ENCODE measurements at places on chromosomes 16 and 17.

DNA sequence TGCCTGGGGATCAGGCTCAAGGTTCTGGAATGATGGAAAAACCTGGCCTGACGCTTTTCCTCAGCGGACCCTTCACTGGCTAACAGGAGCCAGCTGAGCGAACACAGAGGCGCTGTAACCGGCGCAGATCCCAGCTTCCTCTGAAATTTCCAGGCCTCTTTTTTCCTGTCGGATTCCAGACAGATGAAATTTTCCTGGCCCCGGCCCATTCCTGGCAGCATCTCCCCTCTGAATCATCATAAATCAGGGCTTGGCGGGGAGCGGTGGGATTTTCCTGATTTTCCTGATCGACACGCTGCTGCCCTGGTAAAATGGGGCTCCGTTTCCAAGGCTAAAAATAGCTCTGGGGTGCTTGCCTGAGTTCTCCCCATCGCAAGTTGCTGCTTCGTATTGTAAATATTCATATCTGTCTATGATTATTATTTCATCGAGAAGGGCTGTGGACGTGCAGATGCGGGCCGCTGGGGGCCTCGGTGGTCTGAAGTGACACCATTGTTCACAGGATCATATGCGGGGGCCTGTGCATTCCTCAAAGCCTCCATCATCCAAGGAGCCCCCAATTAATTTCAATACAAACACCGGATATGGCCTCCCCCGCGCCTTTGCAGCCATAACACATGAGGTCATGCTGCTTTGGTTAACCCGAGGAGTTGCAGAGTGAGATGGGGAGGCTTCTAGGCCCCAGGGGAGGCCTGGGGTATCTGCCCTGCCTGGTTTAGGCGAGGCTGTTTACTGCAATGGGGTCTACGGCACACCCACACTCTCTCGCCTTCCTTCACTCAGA is 45.8 kb upstream of the ETV4 start:
- DNase-seq = no peak

- no peak for DNase-seq
These were observed 131.3 kb downstream of the NLK start for GRCh38 chr17:28173801-28174200.

DNA sequence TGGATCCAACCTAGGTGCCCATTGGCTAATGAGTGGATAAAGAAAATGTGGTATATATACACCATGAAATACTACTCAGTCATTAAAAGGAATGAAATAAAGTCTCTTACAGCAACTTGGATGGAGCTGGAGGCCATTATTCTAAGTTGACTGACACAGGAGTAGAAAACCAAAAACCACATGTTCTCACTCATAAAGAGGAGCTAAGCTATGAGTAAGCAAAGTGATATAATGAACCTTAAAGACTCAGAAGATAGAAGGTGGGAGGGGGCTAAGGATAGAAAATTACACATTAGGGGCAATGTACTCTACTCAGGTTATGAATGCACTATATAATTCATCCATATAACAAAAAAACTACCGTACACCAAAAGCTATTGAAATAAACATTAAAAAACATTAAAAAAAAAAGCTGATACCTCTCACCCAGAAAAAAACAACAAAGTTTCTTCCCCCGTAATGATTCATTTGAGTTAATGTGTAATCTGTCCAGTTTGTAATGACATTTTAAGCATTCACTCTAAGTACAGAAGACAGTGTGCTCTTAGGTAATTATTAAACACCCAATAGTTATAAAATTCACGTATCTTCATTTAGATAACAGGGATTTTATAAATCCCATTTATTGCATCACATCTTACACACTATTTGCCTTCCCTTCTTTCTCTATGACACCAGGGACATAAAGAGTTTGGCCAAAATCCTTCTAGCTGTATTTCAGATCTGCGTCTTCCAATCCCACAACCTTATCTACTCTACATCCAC is 941.5 kb downstream of the CDH11 start:
- no peak for DNase-seq

DNA sequence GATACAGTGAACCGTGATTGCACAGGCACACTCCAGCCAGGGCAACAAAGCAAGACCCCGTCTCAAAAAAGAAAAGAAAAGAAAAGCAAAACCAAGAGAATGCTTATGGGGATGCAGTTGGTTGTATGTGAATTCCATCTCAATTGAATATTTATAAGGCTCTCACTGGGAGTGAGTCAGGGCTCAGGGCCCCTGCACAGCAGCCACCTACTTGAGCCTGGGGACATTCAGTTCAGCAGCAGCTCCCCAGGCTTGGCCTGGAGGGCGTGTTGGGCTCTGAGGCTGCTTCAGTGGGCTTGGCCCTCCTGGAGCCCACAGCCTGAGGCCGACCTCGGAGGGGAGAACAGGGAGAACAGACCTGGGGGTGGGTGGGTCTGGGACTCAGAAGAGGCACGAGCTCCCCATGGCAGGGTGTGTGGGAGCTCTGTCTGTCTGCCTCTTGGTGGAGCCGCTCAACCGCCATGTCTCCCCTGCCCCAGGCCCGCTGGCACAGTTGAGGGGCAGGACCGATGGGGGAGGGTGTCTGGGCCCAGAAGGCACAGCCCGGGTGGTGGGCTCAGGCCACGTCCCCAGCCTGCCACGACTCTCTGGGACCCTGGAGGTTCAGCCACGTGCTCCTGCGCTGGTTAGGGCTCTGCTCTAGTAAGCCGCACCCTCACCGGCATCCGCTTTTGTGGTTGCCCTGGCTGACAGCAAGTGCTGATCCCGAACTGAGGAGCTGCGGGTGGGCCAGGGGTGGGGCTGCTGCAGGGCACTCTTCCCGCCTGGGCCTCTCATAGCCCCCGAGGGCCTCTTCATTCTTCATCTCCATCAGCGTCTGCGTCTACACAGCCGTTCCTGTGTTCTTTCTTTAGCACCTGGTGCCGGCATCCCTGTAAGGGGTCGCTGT is 24.8 kb downstream of the ZFPM1 start:
- no peak for DNase-seq

DNA sequence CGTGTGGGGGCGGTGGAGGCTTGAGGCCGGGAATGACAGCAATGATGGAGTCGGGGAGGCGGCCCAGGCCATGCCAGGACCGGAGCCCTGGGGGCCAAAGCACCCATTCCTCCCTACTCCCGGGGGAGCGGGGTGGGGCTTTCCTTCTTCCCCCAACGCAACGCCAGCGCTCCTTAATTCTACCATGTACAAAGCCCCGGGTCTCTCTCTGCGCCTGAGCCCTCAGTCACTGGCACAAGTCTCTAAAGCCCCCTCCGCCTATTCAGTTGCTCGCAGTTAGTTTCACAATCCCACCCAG is 245 bp upstream of the RNF227 start:
- DNase-seq = no peak

DNA sequence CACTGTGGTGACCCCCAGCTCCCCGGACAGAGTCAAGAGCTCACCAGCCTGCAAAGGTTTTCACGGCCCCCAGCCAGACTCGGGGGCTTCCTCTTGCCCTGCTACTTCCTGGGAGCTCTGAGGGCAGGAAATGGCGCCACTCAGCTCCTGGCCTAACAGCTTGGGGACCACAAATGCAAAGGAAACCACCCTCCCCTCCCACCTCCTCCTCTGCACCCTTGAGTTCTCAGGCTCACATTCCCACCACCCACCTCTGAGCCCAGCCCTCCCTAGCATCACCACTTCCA is 375 bp upstream of the SPN start:
- no peak for DNase-seq

DNA sequence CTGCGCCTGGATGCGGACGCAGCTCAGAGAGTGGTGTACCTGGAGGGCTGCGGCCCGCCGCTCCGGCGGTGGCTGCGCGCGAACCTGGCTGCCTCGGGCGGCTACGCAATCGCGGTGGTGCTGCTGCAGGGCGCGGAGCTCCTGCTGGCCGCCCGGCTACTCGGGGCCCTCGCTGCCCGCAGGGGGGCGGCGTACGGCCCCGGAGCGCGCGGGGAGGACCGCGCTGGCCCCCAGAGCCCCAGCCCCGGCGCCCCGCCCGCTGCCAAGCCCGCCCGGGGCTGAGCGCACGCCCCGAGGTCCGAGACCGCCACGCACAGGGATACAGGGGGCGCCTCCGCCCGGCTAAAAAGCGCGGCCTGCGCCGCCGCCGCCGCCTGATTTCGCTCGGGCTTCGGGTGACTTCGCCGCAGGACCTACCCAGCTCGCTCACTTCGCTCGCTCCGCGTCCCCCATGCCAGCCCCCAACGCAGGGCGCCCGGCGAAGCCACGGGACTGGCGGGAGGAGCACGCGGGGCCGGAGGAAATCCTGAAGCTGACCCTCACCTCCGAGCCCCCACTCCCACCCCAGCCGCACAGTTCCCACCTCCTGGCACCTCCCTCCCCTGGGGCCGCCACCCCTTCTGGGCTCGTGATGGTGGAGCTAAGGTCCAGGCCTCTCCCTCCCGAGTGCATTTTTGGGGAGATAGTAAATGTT is 8.2 kb downstream of the PDE6G start:
- DNase-seq = no peak

DNA sequence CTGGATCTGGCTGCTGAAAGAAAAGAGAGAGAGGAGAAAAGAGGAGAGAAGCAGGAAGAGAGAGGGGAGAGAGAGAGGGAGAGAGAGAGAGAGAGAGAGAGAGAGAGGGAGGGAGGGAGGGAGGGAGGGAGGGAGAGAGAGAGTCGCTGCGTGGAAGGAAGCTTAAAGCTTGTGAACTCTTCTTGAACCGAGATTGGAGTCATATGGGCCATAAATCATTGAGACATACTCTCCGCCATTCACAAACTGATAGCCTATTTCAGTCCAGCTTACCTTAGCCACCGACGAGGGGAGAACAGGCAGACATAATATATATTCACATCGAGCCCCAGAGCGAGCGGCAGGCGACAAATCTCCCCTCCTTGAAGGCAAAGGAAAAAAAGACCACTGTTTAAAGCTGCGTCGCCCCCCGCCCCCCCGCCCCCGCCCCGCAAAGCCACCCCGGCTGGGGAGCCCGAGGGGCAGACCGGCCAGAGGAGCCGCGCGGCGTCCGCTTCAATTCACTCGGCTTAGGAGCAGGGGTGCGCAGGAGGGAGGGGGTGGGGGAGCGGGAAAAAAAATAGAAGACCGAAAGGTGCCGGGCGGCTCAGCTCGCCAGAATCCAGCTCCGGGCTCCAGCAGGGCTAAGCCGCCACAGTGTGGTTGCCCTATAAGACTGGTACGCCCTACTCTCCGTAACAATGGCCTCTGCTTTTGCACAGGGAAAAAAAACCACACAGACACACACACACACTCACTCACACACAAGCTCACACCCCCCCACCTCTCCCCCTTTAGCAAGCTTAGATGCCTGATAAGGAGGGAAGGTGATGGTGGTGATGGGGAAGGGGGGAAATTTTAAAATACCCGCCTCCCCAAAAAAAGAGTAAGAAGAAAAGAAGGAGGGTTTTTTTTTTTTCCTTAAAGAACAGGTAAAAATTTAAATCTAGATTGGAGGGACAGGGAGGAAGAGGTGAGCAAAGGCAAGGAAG is 10.6 kb upstream of the HOXB2 start:
- no peak for DNase-seq

- no peak for DNase-seq
These were observed 82.6 kb downstream of the NOG start for GRCh38 chr17:56675876-56676660.

DNA sequence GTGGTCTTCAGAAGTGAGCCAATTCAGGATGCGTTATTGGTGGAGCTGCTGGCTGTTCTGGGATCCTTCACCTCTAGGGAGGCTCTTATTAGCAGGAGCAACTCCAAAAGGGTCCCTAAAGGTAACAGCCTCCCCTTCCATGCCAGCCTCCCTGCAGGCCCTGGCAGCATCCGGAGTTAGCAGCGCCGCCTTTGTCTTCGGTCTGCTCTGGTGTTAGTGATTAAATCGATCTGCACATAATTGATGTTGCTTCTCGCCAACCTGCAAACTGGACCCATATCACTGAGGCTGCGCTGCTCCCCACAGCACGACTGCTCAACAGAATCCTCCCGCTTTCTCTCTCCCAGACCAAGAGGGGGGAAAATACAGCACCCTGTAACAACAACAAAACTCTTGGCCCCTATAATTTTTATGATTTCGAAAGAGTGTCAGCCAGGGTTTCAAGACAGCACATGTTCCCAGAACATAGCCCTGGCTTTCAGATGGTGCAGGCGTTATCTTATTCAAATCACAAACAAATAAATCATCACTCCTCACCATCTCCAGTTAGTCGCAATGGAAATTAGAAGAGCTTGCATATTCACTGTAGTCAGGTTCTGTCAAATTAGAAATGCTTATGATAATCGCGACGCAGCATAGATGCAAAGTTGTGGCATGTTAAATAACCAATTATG is 76.0 kb downstream of the IRX3 start:
- DNase-seq = no peak

GRCh38 chr17:10458701-10459100 is 10.7 kb downstream of the MYH4 start:
- DNase-seq = no peak

DNA sequence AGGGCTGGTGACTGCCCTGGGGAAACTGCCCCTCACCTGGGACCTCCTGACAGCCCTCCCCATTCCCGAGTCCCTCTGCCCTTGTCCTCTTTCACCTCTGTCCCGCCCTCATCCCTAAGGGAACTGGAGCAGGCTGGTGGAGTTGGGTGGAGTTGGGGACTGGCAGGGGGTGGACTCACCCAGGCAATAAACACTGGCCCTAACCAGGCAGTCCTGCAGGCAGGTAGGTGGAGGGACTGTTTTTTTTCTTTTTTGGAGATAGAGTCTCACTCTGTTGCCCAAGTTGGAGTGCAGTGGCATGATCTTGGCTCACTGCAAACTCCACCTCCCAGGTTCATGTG is 11.7 kb downstream of the GCGR start:
- no peak for DNase-seq

DNA sequence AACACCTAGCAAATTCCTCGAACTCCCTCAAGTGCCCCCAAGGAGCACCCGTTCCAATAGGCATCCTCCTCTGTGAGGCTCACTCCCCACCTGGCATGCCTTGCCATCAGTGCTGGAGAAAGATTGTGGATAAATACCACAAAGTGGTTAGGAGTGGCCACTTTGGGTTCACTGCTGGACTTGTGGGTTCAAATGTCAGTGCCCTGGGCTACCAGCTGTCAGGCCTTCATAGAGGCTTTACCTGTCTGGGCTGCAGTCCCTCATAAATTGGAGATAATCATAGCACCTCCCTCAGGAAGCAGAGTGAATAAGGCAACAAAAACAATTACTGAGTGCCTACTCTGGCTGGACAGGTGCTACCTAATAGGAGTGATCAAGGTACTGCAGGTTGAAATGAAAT is 1.5 kb upstream of the SYT17 start:
- no peak for DNase-seq

Measured in pons (tissue), 1 donor.